ENCODE measurements at places on chromosomes 4 and X.

DNA sequence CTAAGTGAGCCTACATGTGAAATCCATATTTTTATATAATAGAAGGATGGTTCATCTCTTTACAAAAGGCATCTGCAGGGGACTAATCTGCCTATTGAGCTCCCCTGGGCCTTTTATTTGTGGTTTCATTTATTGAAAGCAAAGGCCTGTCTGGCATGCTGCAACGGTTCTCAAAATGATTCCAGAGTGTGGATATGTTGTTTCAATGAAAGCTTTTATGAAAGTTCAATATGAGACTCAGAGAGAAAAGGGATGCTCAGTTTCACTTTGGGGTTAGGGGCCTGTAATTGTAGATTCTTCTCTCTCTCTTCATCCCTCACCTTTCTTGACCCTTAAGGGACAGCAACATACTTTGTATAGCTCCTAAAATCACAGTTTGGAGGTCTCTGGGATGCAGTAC lies 204.2 kb upstream of the CASK start:
- no peak for DNase-seq

GRCh38 chr4:137274404-137274803 lies 257.9 kb downstream of the PCDH18 start:
- DNase-seq = no peak

GRCh38 chr4:106444557-106444956 lies 76.0 kb upstream of the GIMD1 start:
- DNase-seq = no peak

DNA sequence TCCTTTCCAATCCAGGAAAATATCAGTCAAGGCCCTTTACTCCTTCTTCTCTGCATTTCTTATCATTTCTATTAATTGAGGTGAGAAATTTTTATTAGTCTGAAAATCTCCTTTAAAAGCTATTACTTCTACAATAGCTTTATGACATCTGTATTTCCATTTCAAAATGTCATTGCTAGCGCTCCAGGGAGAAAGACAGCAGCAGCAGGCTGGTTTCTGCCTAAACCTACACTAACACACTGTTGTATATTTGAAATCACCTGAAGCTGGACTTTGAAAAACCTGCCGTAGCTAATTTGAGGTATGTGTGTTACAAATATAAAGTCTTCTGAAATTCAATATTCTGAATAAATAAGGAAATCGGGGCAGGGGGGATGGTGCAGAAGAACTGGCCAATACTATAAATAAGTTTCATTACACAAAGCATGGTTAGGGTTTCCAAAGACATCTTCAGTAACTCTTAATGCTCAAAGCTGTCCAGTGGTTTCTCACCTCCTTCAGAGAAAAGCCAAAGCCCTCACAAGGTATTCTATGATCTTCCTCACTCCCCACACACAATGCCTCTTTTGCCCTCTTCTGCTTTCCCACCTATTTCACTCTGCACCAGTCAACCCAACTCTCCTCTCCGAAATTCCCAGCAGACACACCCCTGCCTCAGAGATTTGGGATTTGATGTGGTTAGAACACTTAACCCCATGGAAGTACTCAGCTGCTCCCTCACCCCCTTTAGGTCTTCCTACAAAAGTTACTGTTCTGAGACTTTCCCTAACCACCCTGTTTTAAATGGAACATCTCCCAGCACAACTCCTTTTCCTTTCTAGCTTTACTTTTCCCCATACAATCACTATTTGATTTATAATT lies 122.7 kb downstream of the PPP3CA start:
- no peak for DNase-seq

DNA sequence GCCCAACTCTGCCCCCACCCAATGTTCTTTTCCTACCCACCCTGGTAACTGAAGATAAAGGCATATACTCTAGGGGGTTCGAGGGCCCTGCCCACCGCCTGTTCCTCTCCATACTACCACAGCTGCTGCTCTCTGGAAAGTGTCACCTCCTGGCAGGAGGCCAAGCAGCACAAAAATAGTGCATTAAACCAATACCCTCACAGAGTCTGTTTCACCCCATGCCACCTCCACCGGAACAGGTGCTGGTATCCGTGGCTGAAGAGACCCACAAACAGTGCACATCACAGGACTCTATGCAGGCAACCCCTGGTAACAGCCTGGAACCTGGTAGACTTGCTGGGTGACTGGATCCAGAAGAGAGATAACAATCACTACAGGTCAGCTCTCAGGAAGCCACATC lies 85.1 kb upstream of the CTSO start:
- no peak for DNase-seq

- DNase-seq = no peak
Observed at GRCh38 chr4:1871471-1872021, 353 bp downstream of the NSD2 start.

Measured in stimulated activated CD4-positive, alpha-beta T cell treated with anti-CD3 and anti-CD28 coated beads, Interleukin-4, amount 100 ng/mL, for 1 hour (primary cell).